ENCODE measurements at places on chromosomes 3 and 15.

GRCh38 chr3:89395456-89395855 lies 288.0 kb downstream of the EPHA3 start:
- DNase-seq, result no peak

DNA sequence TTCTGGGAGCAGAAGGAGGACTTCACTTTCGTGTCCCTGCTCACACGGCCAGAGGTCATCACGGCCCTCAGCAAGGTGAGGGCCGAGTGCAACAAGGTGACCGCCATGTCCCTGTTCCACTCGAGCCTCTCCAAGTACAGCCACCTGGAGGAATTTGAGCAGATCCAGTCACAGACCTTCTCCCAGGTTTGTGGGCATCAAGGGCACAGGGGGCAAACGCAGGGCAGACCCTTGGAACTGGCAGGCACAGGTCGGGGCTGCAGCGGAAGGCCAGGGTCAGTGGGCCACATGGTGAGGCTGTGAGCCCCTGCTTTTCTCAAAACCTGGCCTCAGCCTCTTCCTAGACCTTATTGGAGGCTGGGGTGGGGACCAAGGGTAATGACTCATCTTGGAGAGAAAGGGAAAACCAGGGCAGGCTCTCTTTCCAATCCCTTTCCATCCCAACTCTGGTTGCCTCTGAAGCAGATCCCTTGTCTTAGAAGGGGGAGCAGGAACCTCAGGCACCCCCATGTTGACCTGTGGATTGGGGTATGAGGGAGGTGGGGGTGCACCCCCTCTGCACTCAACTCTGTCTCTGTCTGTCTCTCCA lies 29.5 kb downstream of the DNAH1 start:
- DNase-seq, result no peak

GRCh38 chr15:67855842-67856241 lies 16.0 kb upstream of the RNU6-1 start:
- DNase-seq, result no peak

GRCh38 chr15:69314736-69315135 lies 16.0 kb downstream of the PAQR5 start:
- no peak for DNase-seq

GRCh38 chr15:97791824-97792792 lies 168.4 kb upstream of the ARRDC4 start:
- no peak for DNase-seq

DNA sequence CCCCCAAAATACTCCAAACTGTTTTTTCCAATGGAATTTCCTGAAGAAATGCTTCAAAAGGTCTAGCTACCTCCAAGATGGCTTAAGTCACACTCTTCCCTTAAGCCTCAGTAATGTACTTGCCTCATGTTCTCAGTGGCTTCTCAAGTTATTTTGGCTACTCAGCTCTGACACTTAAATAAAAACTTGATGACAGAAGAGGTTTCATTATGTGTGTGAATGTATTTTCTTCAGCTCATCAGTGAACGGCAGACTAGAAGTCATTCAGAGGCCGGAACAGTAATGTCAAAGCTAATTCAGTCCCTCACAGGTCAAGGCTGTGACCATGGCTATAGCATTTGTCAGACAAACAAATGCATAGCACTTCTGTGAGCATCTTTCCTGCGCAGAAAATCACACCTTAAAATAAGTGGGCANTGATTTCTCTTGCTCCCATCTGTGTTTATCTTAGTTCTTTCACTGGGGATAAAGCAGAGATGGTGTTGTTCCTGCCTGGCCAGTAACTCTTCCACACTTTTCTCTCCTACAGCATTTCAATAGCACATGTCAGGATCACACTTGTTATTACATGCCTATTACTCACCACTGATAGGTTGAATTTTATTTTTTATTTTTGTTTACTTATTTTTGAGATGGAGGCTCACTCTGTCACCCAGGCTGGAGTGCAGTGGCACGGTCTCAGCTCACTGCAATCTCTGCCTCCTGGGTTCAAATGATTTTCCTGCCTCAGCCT lies 68.5 kb upstream of the PLCL2 start:
- no peak for DNase-seq

DNA sequence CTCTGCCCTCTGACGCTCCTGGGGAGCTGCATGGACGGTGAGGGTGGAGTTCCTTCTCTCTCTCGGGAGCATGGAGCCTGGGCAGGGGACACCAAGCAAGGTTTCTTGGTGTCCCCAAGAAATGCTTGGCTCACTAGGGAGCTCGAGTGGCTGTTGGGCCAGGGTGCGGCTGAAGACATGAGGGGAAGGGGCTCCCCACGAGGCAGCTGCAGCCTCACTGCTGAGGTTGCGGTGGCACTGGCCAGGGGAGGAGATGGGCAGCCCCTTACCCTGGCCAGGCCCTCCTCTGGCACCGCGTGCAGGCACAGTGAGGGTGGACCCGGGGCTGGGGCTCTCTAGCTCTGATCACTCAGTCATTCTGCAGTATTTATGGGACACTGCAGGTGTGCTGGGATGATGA lies 43.5 kb upstream of the SLC41A3 start:
- DNase-seq, result no peak

GRCh38 chr3:169744366-169745054 lies 20.4 kb downstream of the TERC start:
- DNase-seq, result no peak

- DNase-seq, result no peak
These were observed 170.5 kb upstream of the TGFBR2 start for GRCh38 chr3:30435861-30436331.

DNA sequence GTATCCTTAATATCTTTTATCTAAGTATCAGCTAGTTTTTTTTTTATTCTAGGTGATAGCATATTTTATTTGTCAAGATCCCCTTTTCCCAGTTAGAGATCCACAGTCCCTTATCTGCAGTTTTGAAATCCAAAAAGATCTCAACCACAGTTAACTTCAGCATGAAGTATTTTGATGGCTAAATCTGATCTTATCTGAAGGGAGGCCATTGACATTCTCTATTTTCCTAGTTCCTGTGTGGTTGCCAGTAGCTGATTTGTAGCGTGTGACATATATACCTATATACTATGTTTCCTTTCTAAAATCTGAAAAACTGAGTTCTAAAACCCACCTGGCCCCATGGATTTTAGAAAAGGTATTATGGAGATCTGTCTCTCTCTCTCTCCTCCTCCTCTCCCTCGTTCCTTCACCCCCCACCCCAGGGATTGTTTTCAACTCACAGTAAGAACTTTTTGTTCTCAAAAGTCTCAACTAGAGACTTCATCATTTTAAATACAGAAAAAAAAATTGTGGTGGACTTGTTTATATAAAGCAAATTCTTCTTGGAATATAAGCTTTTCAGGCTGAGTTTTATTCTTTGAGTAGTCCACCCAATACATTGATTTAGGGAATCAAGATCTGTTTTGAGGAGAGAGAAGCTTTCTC lies 12.3 kb downstream of the TCF12 start:
- DNase-seq, result no peak

- no peak for DNase-seq
These were observed 97.5 kb upstream of the KLHL25 start for GRCh38 chr15:85892232-85892631.

GRCh38 chr3:17238023-17238422 lies 353.3 kb downstream of the PLCL2 start:
- DNase-seq, result no peak

- no peak for DNase-seq
These were observed 248.6 kb downstream of the RYR3 start for GRCh38 chr15:33559207-33559890.

GRCh38 chr3:150723946-150724345 lies 20.2 kb upstream of the ERICH6 start:
- DNase-seq, result no peak

DNA sequence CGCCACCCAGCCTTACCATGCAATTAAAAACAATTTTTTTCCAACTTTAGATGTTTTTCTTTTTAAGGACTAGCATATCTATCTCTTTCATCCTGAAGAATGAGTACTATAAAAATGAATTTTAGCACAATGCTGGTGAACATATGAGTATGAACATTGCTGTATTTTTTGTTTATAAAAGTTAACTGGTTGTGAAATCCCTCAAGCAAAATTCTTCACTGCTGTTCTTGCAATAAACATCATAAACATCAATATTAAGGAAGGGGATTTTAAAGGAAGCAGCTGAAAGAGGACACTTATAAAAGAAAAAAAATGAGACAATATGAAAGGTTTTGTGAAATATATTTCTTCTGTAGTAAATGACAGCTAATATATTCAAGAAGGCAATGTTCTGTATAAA lies 3.0 kb downstream of the PLSCR4 start:
- no peak for DNase-seq

DNA sequence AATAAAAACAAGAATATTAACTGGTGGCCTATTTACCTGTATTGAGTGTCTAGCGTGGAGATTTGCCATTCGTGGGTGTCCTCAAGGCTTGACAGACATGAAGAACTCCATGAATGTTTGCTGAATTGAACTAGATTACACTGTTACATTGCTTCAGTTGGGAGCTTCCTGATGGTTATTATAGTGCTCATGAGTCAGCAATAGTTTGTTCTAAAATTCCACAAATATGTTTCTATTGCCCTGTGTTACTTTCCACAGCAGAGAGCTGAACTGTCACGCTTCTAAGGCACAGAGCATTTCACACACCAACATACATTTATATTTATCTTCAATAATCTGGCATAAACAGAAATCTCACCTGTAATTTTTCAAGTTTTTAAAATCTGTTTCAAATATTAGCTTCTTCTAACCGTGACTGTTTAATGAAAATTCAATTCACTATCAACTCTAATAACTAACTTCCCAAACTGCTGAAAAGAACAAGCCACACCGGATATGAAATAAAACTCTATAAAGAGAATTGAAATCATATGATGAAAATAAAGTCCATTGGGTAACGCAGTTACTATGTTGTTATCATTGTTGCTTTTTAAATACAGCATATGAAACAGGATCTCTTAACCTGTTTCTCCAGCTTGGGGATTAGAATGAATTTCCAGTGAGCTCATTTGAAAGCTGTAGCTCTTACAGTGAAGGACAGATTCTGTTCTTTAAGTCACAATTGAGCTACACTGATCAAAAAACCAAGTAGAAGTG lies 61.2 kb upstream of the MCF2L2 start:
- DNase-seq, result no peak

- no peak for DNase-seq
These were observed 81.4 kb upstream of the GUCA1C start for GRCh38 chr3:109035082-109035481.

DNA sequence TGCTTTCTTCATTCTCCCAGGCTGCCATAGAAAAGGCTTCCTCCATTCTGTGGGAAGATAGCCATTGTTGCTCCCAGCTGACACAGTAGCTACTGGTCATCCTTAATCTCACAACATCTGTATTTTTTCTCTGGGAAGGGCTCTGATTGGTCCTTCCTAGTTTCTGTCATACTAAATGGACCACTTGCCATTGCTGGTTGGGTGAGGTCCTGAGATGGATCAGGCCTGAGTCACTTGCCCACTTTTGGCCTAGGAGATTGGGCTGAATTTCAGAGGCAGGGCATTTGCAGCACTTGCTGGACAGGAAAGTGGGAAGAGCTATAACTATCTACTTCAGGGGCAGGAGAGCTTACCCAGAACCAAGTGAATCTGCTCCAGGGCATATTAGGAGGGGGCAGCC lies 106.5 kb upstream of the PROK2 start:
- no peak for DNase-seq

DNA sequence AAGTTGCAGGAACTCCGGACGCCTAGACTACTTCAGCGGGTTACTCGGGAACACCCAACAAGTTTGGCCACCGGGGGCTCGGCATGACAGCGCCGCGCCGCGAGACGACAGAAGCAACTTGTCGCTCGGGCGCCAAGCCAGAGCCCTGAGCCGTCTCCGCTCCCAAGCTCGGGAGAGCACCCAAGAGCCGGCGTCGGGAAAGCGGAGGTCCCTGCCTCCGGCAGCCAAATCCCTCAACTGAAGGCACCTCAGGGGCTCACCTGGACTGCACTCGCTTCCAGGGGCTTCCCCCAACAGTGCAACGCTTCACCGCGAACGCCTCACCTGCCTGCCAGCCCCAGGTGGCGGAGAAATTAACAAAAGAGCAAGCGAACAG lies 640 bp downstream of the MB21D2 start:
- peak; percentile 50 for DNase-seq

- no peak for DNase-seq
These were observed 103.7 kb downstream of the FRMD4B start for GRCh38 chr3:69282181-69282580.

DNA sequence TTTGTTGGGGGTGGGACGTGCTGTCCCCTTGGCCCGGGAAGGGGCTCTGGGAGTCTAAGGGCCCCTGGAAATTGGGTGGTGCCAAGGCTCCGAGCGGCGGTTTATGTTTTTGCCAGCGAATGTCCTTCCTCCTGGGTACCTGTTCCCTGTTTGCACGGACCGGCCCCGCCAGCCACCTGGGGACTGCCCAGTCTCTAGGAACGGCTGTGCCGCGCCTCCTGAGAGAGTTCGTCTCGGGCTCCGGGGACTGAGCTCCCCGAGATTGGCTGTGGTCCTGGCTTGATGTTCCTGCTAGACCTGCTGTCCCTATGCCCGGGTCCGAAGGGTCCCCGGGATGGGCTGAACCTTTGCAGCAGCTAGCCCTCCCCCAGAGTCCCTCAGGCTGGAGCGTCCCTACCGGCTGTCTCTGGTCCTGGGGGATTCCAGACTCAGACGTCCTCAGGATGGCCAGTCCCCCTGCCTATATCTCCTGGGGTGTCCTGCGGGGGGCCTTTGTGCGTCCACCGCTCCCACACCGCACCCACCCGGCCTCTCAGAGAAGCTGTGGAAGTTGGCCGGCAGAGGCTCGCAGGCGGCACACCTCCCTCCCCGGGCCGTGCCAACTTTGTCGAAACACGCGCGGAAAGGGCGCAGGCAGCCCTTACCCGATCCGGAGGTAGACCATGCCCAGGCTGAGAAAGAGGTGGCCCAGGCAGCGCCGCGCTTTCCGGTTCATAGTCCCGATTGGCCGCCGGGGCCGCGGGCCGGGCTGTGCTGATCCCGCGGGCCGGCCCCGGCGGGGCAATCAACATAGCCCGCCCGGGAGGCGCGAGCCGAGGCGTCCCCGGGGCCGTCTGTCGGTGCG lies 547 bp downstream of the WNT7A start:
- no peak for DNase-seq

DNA sequence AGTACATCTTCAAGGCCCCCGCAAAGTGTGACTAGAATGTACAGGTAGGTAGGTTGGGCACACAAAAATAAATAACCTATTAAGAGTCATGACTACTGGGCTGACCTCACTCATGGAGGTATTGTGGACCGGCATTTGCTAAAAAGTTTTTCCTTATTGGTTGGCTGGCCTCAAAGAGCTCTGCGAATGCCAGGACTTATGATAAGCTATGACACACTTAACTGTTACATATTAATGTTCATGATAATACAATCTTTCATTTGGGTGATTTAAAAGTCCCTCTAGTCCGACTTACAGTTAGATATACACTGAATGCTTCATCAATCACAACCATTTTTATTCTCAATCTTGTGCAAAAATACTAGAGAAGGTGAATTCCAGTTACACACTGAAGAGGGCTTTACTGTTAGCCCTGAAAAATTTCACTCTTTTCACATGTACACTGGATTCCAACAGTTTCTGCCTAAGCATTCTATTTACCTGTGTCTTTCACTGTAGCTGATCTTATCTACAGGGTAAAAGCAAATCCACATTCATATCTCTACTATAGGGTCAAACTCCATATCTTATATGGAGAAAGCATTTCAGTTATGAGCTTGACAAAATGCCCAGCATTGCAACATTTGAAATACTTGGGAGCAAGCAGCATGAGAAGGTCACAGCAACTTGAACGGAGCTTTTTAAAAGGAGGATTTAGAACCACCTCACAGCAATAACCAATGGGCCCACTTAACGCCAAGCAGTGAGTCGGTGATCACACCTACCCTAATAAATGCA lies 329.1 kb downstream of the FOXP1 start:
- DNase-seq, result no peak
